ENCODE measurements at places on chromosomes 7 and 10. TPM values are rescaled to one million over a fixed set of nuclear protein-coding genes. Genes with fewer than 3 reads are reported as not detected.

Gene PLAU
- 137 TPM for total RNA-seq

Gene MALRD1
- total RNA-seq: not detected

Gene PRKCQ
- 1.9 TPM for total RNA-seq

Gene CTBP2
- total RNA-seq: 83.2 TPM

Gene WASHC2A
- 49.3 TPM for total RNA-seq

Gene AOAH
- total RNA-seq: 0.64 TPM

Gene LEP
- total RNA-seq: not detected

Gene SPDYE6
- not detected for total RNA-seq

Gene UCN3
- total RNA-seq: not detected

Gene OPN4
- total RNA-seq: not detected

Gene TAS2R3
- total RNA-seq: not detected

Gene MEOX2
- 1.3 TPM for total RNA-seq

Gene TRPV6
- not detected for total RNA-seq

Gene SMKR1
- 2.0 TPM for total RNA-seq

Gene GIMAP4
- 83.5 TPM for total RNA-seq

Gene NAT16
- total RNA-seq: not detected

Gene CHN2
- total RNA-seq: 7.0 TPM

Gene GNG11
- total RNA-seq: 302 TPM

Gene LRRC18
- not detected for total RNA-seq

Gene VAX1
- not detected for total RNA-seq

Gene NPY
- total RNA-seq: not detected
